ENCODE measurements at places on chromosomes 12 and 14.

DNA sequence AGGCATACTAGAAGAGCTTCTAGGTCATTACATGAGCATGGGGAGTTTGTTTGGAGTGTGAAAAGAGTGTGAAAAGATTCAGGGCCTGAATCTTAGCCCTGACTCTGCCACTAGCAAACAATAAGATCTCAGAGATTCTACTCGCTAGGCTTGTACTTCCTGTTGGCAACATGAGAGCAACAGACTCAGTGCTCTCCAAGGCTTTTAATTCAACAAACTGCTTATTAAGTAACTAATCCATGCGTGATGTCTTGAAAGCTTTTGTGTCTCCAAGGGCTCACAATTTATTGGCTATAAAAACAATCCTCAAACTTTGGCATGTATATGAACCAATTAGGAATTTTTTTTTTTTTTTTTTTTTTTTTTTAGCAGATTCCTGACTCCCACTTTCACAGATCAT, 105.1 kb downstream of the STXBP6 start:
- no peak for DNase-seq

DNA sequence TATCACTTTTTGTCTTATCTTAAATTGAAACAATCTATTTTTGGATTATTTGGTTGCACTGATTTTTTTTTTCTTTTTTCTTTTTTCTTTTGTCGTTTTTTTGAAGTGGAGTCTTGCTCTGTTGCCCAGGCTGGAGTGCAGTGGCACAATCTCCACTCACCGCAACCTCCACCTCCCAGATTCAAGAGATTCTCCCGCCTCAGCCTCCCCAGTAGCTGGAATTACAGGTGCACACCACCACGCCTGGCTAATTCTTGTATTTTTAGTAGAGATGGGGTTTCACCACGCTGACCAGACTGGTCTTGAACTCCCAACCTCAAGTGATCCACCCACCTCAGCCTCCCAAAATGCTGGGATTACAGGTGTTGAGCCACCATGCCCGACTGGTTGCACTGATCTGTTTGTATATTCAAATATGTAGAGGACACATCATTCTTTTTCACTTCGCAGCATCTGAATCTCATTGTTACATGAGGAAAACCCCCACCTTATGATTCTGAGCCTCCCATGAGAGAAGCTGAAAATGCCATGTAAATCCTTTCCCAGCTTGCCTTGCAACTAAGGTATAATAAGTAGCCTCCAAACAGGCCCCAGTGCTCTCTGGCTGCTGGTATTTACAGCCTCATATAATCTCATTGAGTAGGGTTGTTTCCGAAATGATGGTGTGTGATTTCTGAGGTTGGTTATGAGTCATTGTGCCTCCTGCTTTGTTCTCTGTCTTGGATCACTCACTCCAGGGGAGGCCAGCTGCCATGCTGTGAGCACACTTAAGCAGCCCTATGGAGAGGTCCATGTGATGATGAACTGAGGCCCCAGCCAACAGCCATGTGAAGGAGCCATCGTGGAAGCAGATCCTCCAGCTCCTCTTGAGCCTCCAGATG, 5.2 kb upstream of the HSP90B1 start:
- no peak for DNase-seq

DNA sequence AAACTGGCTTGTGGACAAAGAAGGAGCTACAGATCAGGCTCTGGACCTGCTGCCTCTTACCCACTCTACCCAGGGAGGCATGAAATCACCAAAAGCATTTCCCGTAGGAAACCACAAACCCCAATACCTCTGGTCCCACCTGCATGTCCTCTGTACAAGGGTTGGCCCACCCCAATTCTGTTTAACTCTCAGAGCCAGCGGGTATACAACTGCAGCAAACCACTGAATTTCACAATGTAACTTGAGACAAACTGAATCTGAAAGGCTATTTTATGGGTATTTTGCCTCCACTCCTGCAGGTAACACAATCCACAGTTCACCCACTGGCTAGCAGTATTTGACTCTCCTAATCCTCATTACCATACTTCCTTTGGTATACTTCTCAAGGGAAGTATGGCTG, 16.5 kb downstream of the SIX1 start:
- no peak for DNase-seq

DNA sequence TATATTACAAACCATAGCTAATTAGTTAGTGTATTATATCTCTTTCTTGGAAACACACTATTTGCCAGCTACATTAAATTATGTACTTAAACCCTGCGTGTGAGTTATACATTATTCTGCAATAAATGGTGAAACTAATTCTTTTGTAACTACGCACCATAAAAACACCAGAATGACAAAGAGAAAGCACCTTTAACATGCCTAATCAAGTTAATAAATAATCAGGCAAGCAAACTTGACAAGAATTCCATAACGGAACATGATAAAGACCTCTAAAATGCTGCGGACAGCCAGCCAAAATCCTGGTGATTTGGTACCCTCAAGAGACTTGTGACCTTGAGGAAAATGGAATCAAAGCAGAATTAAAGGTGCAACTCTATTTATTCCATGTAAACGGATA, 375.3 kb upstream of the KITLG start:
- DNase-seq: no peak

DNA sequence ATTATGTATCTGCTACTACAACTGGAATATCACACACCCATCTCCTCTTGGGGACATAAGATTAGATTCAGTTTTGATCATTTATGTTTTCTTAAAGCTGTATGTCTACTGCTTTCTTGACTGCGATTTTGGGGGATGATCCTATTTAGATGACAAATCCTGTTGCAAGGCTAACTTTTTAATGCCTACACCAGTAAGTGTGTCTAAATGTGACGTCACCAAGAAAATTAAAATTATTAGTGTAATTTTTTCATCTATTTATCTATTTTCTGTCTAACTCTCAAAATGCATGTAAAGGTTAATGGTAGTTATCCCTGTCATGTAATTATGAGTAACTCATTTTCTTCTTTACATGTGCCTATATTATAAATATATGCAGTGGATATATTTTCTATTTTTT, 170.9 kb upstream of the PPFIA2 start:
- no peak for DNase-seq

- no peak for DNase-seq
Observed at GRCh38 chr12:61369241-61369910, 890.8 kb upstream of the USP15 start.

- DNase-seq: no peak
Observed at GRCh38 chr12:56724701-56724971, 463 bp downstream of the NACA start.

DNA sequence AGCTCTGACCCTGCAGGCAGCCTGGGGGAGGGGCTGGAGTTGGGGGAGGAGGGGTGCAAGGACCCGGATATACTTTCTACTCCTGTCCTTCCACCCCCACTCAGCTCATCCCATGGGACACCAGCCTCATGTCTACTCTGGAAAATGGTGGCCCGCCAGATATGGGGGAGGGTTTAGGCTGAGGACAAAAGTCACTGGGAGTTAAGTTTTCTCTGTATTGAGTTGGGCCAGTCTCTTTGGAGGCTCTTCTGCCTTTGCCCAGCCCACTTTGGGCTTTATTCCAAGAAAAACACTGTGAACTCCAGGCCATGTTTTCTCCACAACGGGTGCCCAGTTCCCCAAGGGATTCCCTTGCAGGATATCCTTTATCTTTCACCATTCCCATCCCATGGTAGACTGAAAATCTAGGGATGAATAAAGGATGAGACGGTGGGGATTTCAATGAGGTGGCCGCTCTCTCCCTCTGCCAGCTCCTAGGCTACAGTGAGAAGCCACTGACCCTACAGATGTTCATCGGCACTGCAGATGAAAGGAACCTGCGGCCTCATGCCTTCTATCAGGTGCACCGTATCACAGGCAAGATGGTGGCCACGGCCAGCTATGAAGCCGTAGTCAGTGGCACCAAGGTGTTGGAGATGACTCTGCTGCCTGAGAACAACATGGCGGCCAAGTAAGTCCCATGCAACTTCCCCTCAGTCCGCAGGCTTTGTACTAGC, 4.9 kb downstream of the NFATC4 start:
- DNase-seq: no peak

GRCh38 chr14:78605897-78606500, 435.8 kb downstream of the NRXN3 start:
- no peak for DNase-seq

- DNase-seq: no peak
Observed at GRCh38 chr12:70736351-70737133, 99.3 kb upstream of the PTPRB start.

DNA sequence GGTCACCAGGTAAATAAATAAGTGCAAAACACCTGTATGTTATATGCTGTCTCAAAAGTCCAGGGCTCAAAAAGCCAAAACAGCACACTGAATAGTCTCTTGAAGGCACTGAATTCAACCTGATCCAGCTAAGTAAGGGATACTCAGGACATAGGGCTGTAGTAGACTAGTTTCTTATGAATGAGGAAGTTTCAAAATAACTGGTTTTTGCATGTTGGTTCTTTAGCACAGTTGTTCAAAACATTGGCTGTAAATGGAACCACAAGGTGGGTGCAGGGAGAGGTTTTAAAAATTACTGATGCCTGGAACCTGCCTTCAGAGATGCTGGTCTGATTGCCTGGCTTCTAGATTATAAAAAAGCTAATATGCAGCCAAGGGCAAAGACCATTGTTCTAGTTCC, 34.1 kb downstream of the NDUFA12 start:
- DNase-seq: no peak

DNA sequence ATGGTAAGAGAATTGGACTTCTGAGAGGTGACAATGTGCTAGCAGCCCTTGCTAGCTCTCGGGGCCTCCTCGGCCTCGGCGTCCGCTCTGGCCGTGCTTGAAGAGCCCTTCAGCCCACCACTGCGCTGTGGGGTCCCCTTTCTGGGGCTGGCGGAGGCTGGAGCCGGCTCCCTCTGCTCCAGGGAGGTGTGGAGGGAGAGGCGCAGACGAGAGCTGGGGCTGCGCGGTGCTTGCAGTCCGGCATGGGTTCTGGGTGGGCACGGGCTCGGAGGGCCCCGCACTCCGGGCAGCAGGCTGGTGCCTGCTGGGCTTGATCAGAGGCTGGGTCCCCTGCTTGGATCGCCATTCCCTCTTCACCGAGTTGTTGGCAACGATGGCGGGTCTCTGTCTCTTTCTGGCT, 226.4 kb upstream of the AMIGO2 start:
- DNase-seq: no peak

DNA sequence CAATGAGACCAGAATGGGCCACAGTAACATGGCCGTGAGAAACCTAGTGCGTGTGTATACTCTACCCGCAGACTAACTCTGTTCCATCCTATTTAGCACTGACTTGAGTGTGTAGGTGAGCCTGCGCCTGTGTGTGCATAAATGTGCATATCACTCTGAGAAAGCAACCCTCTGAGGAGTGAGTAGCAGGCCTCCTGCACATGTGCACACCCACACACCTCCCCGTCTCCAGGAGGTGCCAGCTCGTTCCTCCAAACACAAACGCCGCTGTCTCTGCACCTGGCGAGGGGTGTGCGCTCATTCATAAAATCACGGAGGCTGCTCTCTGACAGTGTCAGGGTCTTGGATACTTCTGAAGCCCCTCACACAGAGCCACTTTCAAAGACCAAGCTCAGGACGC, 138.9 kb downstream of the GCH1 start:
- no peak for DNase-seq

DNA sequence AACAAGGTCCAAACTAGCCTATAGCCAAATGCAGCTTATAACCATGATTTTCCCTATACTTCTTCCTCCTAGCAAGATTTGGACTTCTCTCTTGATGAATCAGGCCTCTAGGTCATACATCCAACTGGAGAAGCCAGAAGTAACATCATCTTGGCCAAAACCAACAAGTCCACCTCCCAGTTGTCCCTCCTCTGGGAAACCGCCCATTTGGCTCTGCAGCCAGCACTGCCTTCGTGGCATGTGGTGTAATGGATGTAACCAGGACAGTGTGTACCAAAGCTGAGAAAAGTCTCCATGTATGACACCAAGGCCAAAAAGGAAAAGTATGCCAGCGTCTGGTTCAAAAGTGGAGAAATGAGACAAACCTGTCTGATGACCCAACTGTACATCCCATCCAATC, 59.3 kb upstream of the VASH1 start:
- no peak for DNase-seq

DNA sequence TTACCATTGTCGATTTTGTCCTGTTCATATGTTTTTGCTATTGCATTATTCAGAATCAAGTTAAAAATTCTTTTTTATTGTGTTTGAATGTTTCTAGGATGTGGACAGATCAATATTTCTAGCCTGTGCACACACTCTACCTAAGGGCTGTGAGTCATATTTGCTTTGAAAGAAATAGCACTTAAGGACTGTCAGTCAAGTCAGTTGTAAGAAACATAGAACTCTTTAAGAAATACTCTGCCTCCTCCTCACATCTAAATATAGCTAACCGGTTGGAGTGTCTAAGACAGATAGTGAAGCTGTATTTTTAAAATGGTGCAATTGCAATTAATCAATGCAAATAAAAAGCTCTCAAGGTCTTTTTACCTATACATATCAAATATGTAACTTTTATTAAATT, 17.9 kb upstream of the MGST1 start:
- DNase-seq: no peak

DNA sequence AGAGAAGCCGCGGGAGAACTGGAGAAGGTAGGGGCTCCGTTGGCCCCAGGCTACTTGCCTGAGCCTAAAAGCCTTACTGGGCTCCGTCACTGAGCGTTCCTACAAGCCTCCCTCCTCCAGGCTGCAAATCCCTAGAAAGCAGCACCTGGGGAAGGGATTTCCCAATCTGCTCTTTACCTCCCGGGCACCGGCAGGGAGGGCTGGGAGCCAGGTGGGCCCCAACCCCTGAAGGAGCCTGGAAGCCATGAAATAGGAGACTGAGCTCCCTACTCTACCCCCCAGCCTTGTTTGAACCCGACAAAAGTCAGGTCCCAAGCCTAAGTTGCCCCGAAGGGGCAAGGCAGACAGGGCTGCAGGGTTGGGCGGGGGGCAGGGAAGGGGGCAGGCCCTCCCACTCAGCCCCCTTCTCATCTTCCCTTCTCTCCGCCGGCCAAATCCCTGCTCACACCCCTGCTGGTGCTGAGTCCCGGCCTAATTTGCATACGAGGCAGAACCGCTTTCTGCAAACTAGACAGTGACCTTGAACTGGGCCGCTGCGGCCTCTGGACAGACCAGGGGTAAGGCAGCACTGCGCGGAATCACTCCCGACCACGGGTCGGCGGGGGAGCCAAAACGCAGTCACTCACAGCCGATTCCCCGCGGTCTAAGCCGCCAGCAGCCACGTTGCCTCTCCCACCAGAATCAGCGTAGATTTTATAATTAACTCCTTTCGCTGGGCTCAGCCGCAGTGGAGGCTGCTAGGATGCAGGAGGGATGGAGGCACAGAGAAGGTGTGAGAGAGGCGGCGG, 3.7 kb upstream of the HOXC12 start:
- DNase-seq: no peak

GRCh38 chr14:90583427-90583826, 186.6 kb downstream of the CALM1 start:
- DNase-seq: no peak

- no peak for DNase-seq
Observed at GRCh38 chr14:64763801-64764621, 59.8 kb downstream of the PLEKHG3 start.

- no peak for DNase-seq
Observed at GRCh38 chr12:89203144-89203543, 149.2 kb downstream of the DUSP6 start.

Data from stimulated activated CD8-positive, alpha-beta memory T cell treated with anti-CD3 and anti-CD28 coated beads, Interleukin-7, amount 100 ng/mL, for 1 hour (primary cell).